ENCODE measurements at places on chromosomes 2 and 18.

DNA sequence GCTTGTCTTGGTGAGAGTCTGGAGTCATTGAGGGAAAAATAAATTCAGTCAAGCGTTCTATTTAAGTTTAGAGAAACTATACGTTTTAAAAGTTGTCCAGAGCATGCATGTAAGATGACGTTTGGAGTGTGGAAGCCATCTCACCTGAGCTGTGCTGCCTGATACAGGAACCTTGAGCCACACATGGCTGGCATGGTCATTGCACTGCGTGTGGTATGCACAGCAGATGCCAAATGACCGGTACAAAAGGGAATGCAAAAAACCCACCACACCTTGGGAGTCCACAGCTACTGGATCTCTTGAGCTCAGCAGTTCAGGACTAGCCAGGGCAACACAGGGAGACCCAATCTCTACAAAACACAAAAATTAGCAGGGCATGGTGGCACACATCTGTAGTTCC lies 4.3 kb downstream of the MZT2B start:
- no peak for DNase-seq

DNA sequence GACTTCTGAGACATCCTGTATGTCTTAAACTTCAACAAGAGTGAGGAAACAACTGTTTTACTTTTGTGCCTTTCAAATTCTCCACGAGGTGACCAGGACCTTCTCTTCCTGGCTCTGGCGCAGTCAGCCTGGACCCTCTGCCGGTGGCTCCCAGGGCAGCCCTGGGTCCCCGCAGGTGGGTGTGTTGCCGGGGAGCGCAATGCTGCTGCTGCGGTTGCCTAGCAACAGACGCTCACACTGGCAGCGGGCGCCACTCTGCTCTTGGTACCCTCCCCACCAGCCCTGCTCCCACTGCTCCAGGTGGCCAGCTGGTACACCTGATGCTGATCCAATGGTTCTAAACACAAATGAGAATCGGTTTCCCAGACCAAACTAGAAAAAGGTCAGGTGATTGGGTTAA lies 58.7 kb downstream of the GNAL start:
- no peak for DNase-seq

- no peak for DNase-seq
Measured at GRCh38 chr2:101556033-101556459, 81.1 kb upstream of the RFX8 start.

DNA sequence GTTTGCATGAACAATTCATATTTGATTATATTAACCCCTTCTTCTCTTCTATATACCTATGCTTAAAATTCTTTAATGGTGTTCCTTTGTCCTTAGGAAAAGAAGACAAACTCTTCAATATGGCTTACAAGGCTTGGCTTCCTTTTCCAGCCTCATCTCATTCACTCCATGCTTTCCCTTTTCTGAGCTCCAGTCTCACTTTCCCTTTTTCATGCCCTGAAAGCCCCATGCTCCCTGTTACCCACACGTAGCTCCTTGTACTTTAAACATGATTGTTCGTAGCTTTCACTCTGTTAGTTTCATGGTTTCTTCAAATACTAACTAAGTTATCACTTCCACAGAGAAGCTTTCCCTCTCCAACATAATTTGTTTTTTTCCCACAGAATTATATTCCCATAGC lies 161.3 kb downstream of the UBE2E3 start:
- no peak for DNase-seq

GRCh38 chr2:38549071-38549704 lies 53.5 kb downstream of the HNRNPLL start:
- no peak for DNase-seq

GRCh38 chr2:42567806-42568400 lies 529 bp upstream of the MTA3 start:
- peak; percentile 24 for DNase-seq

DNA sequence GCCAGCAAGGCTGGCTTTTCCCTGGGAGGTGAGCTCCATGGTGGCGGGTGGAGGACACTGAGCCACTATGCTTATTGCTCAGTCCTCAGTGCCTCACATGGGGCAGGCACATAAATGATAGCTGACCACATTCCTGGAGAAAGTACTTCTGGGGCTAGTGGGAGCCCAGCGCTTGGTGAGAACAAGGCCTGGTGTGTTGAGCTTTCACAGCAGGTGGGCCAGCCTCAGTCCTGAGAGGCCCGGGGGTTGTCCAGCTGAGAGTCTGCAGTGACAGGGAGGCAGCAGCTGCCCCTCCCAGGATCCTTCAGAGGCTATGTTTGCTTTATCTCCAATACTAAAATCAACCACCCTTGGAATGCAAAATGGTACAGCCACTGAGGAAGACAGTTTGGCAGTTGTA lies 217.7 kb downstream of the ZBTB7C start:
- no peak for DNase-seq

GRCh38 chr2:209473930-209474419 lies 50.1 kb downstream of the MAP2 start:
- peak; percentile 97 for DNase-seq

GRCh38 chr2:236177604-236177966 lies 9.4 kb upstream of the GBX2 start:
- no peak for DNase-seq
